Muscle of back (tissue), 13 donors: ENCODE measurements at places on chromosomes 12 and 14. TPM values are rescaled to one million over a fixed set of nuclear protein-coding genes. Genes with fewer than 3 reads are reported as not detected.

Gene EGLN3
- polyA plus RNA-seq, result 62.2 TPM

Gene SLC2A13
- 7.0 TPM for polyA plus RNA-seq

Gene RAD51B
- polyA plus RNA-seq, result 6.2 TPM

Gene SYNDIG1L
- polyA plus RNA-seq, result 0.16 TPM

Gene LIN52
- polyA plus RNA-seq, result 9.6 TPM

Gene SLC41A2
- polyA plus RNA-seq, result 3.7 TPM

Gene ARHGAP9
- 8.9 TPM for polyA plus RNA-seq

Gene LRFN5
- polyA plus RNA-seq, result 7.0 TPM

Gene DDX55
- 18.7 TPM for polyA plus RNA-seq

Gene DLGAP5
- 15.5 TPM for polyA plus RNA-seq

Gene HHIPL1
- polyA plus RNA-seq, result 2.5 TPM

Gene MYBPC1
- 2,635 TPM for polyA plus RNA-seq

Gene TCL1A
- 0.77 TPM for polyA plus RNA-seq

Gene VPS29
- 126 TPM for polyA plus RNA-seq

Gene E2F7
- polyA plus RNA-seq, result 2.3 TPM

Gene ASIC1
- 10.3 TPM for polyA plus RNA-seq

Gene USP44
- polyA plus RNA-seq, result 1.4 TPM

Gene RHEBL1
- 1.5 TPM for polyA plus RNA-seq

Gene IAPP
- not detected for polyA plus RNA-seq

Gene TAS2R50
- not detected for polyA plus RNA-seq

Gene FGF23
- 0.16 TPM for polyA plus RNA-seq

Gene CLEC2A
- 0.61 TPM for polyA plus RNA-seq

Gene TMEM179
- polyA plus RNA-seq, result 0.75 TPM

Gene MYG1
- polyA plus RNA-seq, result 33.1 TPM

Gene CBX5
- 62.6 TPM for polyA plus RNA-seq
